ENCODE measurements at places on chromosomes 1 and 21.

- peak; percentile 62 for DNase-seq
These were observed 156.9 kb upstream of the GJB5 start for GRCh38 chr1:34597877-34598514.

GRCh38 chr1:76961820-76962207 lies 94.5 kb downstream of the ST6GALNAC5 start:
- no peak for DNase-seq

DNA sequence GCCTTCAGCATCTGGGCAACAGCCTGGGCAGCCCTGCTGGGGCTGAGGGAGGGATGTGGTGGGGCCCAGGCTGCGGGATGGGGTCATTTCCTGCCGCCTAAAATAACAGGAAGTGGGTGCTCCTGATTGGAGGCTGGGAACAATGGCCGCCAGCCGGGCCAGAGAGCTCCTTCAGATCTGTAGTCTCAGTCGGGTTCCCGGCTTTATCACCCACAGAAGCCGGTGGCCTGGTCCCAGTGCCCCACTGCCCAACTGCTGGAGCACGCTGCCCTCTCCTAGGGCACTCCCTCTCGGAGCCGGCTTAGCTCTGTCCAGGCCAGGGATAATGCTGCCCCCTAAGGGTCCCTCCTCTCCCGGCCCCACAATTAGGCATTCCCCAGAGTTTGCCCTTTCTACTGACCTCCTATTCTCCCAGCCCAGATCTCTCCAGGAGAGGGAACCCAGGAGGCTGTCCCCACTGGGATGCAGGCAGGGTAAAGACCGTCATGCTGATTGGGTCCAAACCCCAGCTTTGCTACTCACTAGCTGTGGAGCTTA lies 5.1 kb downstream of the MAP7D1 start:
- DNase-seq, result peak; percentile 32

DNA sequence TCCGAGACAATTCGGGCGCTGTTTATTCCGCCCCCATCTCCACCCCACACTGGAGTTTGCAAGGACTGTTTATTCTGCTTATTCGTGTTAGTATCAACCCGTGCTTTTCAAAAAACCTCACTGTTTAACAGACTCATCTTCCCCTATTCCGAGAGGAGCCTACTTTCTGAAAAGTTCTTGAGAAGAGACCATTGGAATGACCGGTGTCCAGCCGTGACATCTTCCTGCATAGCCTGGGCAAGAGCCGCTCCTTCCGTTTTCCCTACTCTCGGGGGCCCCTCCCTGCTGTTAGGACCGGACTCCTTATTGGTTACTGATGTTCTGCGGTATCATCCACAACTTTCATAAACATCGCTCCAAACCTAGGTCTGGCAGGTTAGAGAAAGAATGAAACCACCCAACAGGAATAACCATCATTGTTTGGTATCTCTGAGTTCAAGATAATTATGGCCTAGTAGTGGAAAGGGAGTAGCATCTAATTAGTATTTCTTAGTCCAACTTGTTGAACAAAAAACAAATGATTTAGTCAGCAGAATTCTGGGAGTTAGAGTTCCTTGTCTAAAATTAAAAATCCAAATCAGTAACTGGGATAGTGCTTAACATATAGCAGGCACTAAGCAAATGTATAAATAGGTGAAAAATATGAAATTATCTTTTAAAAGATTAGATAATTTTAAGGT lies 837 bp downstream of the STXBP3 start:
- peak; percentile 87 for DNase-seq

GRCh38 chr1:167126317-167126716 lies 32.4 kb downstream of the STYXL2 start:
- no peak for DNase-seq

DNA sequence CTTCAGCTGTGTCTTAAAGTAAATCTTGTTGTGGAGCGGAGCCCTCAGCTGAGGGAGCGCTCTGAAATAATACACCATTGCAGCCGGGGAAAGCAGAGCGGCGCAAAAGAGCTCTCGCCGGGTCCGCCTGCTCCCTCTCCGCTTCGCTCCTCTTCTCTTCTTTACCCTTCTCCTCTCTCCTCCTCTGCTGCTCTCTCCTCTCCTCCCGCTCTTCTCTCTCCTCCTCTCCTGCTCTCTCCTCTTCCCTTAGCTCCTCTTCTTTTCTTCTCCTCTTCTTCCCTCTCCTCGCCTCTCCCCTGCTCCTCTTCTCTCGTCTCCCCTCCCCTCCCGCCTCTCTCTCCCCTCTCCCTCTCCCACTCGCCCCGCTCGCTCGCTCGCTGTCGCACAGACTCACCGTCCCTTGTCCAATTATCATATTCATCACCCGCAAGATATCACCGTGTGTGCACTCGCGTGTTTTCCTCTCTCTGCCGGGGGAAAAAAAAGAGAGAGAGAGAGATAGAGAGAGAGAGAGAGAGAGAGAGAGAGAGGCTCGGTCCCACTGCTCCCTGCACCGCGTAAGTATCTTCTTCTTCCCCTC lies at the start of gene PROX1:
PROX1 (plus strand) TSS at position 47 of the 580 bp plus-strand sequence. CDS start 8,563 bp downstream, outside the sequence.
- DNase-seq, result peak; percentile 91
